ENCODE measurements at places on chromosomes 5 and 9.

DNA sequence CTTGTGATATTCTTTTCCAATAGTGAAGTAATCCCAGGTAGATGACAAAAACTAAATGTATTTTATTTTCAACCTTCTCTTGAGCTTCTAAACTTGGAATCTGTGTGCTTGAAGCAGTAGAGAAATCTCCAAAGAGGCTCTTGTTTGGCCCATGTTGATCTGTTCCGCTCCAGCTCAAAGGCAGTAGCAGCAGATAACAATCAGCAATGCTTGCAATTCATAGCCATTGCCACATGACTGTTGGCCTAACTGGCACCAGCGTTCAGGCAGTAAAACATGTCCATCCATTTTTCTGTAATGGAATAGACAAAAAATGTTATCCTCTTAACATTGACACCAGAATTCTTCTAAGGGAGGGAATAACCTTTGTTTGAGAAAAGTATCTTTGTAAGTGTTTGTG, 270.7 kb upstream of the MSX2 start:
- no peak for DNase-seq

DNA sequence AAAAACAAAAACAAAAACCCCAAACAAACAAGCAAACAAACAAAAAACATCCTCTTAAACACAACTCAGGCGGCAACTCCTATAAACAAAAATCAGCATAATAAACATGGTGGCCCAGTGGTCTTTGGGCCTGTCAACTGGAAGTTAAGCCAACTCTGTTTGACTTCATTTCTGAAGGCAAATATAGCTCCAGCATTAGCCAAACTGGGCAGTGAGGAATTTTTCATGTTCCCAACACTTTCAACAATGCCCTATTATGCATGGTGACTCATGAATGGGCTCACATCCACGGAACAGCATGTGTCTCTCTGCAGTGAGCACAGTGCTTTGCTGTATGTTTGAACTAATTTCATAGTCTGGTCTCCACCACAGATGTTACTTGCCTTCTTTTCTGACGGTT, 143.9 kb upstream of the STC2 start:
- DNase-seq = peak; percentile 93

GRCh38 chr9:134752471-134753168, 111.0 kb downstream of the COL5A1 start:
- DNase-seq = no peak

GRCh38 chr5:72510610-72511181, 3.5 kb upstream of the ZNF366 start:
- peak; percentile 47 for DNase-seq

- DNase-seq = no peak
Measured at GRCh38 chr5:157506981-157507780, 47.2 kb downstream of the NIPAL4 start.

DNA sequence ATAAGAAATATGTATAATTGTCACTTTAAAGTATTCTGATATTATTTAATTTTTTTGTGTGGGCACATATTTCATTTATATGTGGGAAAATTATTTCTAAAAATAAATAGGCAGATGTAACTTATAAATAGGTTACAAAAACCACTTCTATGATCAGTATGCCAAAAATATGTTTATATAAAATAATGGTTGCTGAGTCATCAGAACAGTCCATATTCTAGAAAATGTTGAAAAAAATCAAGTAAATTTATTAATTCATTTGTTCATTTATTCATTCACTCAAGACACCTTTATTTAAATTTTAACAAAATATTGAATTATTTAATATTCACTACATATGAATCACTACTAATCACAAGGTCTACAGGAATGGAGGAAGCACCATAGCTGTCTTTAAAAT, 1387.3 kb upstream of the C9orf72 start:
- DNase-seq = no peak

- no peak for DNase-seq
Measured at GRCh38 chr9:38319496-38320173, 72.9 kb upstream of the ALDH1B1 start.

DNA sequence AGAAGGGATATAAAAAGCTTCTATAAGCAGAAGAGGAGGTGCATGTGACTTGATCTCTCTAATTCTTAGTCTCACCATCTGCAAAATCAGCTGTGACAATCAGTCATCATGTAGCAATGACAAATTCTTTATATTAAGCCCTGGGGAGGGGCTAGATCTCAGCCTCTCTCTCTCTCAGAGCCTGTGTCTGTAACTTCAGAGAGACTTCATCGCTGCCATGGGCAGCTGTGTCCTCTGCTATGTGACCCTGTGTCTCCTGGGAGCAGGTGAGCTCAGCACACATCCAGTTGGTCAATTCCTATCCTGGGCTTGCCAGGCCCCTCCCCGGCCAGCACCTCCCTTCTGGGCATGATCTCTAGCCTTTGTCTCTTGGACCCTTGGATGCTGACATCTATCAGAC, 109.6 kb downstream of the ANKRD18B start:
- no peak for DNase-seq

- peak; percentile 26 for DNase-seq
Measured at GRCh38 chr9:87280421-87280820, 217.2 kb upstream of the DAPK1 start.

DNA sequence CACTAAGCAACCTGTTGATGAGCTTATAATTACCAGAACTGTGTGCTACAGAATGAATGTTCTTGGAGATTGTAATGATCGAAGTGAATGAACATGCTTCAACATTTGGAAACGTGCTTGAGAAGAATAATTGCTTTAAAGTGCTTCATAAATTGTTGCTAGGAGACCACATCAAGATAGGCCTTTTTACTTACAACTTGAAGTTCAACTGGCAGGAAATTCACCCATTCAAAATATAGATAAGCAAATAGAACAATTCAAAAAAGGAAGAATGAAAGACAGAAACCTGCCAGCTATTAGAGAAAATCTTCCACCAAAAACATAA, 38.0 kb upstream of the SLC44A1 start:
- DNase-seq = no peak

GRCh38 chr9:76926846-76927245, 20.9 kb upstream of the PRUNE2 start:
- DNase-seq = no peak

- DNase-seq = no peak
Measured at GRCh38 chr5:137441476-137441875, 57.6 kb downstream of the SPOCK1 start.

Measured in AG04450 (cell line).